ENCODE measurements at places on chromosomes 3 and 15.

GRCh38 chr3:50194903-50195500, 3.6 kb downstream of the GNAT1 start:
- no peak for DNase-seq

- DNase-seq: no peak
Observed at GRCh38 chr15:40931300-40932142, 2.4 kb downstream of the DLL4 start.

GRCh38 chr3:195522254-195523023, 20.7 kb downstream of the PPP1R2 start:
- DNase-seq: no peak

DNA sequence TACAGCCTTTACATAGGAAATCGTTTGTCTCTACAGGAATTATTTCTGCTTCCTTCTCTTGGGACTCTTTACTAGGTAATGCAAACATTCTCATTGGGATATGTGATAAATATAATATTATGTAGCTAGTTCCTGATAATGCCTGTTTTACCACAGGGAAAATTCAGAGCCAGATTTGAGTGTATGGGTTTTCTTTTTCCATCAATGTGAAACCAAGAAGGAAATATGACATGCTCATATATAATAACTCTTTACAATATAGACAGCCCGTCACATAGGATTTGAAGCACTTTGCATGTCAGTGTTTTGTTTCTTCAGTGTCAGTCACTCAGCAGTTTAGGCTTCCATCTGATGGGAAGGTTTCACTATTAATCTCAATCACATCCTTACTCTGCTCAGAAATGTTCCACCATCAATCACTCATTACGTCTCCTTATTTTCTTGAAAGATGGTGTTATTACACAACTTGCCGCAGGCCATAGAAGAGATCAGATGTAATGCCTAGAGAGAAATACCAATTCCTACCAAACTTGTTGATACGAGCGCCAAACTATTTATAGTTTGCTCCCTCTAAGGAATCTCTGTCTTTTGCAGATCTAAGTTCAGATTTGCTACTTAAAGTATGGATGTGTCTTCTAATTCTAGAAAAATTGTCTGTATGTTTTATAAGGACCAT, 314.8 kb downstream of the DIPK2A start:
- no peak for DNase-seq

DNA sequence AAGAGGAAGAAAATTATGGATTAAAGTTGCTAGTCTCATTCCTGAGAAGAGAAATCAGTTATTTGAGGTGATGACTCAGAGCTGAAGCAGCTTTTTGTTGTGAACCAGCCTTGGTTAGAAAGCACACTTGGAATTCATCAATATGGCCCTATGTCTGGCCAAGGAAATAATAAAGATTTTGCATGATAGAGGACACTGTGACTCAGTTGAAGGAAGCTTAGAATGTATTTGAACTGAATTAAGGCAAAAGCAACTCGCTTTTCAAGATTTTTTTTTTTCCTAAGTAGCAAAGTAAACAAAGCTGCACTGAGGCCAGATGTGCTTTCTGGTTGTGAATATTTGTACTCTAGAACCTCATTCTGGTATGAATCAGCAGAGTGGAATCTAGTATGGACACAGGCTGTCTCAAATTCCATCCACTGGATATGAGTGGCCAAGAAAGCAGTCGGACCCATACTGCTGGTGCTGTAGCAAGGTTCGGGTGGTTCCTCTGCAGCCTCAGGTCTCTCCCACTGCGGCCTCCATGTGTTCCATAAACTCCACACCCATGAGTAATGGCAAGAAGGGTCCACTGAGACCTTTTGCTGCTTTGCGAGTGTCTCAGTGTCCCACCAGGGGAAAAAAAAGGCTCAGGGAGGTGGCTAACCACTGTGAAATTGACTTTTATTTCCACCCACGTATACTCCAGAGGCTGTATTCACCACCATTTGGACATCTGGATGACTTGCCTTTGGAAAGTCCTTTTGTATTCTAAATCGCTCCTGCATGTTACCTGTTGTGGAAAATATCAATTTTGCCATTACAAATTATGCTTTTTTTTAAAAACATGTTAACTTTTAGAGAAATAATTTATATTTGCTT, 53.1 kb downstream of the TGFBR2 start:
- DNase-seq: no peak

DNA sequence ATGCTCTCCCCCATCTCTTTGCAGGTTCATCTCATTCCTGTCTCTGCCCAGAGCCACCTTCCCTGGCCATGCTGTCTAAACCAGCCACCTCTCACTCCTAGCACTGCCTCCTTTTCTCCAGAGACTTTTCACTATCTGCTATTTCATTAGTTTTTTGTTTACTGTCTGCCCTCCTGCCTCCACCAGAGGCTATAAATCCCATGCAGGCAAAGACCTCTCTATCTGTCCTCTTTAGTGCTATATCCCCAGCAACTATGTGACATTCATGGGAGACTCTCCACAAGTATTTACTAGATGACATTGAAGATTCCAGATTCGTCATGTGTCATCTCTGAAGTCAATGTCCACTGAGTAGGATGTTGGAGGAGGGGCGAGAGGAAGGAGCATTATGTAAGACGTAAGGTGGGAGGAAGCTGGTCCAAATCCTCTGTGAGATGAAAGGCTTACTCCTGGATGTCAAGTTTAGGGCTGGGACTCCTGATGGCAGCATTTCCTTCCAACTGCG, 3.4 kb upstream of the FAM43A start:
- no peak for DNase-seq

DNA sequence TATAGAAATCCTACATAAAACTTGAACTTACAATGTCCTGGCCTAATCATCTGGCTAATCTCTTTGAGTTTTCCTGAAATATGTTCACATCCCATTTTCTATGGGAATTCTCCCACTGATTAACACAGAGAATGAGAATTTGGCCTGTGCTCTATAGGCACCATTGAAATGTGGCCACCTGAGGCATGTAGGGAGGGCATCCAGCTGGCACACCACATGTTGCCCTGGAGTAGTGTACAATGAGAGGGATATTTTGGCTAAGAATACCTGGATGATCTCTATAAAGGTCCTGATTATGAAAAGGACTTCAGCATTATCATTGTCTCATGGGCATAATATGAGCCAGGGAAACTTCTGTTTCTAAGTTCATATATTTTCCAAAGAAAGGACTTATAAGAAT, 324.0 kb downstream of the ZBTB20 start:
- DNase-seq: no peak

DNA sequence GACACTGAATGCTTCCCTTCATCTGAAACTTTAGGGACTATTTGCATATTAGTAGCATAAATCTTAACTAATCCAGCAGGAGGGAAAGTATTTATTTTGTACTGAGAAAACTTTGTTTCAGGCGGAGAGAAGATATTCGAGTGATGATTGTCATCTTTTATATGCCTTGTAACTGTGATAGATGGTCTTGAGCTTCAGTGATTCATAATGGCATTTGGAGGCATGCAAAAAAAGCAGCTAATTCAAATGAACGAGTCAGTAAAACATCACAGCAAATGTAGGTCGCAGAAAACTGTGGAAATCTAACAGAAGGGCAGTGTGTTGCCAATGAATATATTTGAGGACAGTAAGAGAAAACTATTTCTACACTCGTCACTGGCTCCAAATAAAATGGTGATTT, 643.7 kb upstream of the NAALADL2 start:
- no peak for DNase-seq

DNA sequence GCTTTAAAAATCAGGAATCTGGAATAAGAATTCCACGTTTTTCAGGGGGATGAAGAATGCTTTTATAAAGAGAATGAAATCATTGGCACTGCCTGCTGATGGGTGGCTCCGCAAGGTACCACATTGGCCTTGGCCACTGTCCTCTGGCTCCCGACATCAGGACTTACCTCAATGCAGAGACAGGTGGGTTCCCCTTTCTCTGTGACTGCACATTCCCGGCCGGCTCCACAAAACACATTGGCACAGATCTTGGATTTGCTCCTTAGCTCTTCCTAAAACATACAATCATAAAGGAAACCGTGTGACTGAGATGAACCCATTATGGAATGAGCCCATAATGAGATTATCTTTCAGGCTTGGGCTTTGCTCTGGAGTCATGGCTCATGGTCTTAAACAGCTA, 35.0 kb downstream of the FSTL1 start:
- no peak for DNase-seq

GRCh38 chr15:44501768-44502366, 35.1 kb upstream of the EIF3J start:
- no peak for DNase-seq

DNA sequence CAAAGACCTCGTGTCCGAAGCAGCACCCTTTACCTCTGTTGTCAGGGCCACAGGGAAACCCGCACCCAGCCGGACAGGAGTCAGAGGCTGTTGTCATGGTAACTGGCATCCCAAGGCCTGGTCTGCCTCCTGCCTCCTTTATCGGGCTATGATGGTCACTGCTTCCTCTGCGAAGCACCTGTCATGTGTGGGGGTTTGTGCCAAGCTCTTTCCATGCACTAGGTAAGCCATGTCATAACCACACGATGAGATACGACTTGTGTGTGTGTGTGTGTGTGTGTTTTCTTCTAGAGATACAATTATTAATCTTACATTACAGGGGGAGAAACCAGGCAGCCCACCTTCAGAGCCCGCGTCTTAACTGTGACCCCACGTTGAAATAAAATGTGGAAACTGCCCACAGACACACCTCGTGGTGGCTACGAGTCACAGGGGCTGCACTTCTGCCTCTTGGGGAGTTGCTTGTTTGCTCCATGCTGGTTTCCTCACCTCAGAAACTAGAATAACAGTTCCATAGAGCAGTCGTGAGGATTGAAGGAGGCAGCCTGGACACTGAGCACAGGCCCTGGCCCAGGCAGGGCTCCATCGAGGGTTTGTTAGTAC, 18.0 kb downstream of the ZDHHC19 start:
- DNase-seq: no peak

DNA sequence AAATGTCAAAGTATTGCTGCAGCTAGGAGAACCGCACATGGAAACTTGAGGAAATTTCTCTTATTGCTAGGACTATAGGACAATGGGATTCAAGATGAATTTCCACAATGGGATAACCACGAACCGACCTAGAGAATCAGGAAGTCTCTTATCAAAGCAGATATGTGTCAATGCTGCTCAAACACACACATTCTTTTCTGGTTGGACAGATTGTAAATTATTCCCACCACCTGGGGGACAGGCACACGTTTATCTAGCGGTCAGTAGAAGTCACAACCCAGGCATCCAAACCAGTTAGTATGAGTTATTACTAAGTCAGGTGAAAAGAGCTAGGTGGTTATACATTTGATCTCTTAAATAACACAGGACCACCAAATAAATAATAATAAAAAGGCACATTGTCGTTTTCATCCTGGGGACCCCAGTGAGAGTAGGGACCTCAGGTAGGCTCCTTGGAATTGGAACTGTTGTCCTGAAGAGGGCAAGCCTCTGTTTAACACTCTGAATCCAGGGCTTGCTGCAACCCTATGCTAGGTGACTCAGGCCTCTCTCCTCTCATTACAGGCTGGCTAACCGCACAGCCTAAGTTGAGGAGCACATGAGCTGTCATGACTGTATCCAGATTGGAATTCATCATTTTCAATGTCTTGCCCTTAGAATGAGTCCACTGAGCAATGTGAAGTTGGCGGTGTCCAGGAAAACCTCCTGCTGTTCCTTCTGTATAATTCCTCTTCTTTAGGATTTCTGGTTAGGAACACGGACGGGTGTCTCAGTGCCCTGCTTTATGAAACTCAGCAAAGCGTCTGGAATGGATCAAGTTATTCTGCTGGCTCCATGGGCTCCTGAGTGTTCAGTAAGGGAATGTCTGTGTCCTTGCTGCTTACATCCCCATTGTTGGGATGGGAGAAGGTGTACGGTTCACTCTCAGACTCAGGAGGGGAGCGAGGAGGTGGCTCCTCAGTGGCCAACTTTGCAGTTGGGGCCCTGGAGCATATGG, 59.0 kb downstream of the CLEC3B start:
- DNase-seq: no peak

- DNase-seq: no peak
Observed at GRCh38 chr3:193971966-193972365, 164.0 kb upstream of the HES1 start.

- DNase-seq: peak; percentile 65
Observed at GRCh38 chr15:60945196-60945595, 283.9 kb downstream of the RORA start.

DNA sequence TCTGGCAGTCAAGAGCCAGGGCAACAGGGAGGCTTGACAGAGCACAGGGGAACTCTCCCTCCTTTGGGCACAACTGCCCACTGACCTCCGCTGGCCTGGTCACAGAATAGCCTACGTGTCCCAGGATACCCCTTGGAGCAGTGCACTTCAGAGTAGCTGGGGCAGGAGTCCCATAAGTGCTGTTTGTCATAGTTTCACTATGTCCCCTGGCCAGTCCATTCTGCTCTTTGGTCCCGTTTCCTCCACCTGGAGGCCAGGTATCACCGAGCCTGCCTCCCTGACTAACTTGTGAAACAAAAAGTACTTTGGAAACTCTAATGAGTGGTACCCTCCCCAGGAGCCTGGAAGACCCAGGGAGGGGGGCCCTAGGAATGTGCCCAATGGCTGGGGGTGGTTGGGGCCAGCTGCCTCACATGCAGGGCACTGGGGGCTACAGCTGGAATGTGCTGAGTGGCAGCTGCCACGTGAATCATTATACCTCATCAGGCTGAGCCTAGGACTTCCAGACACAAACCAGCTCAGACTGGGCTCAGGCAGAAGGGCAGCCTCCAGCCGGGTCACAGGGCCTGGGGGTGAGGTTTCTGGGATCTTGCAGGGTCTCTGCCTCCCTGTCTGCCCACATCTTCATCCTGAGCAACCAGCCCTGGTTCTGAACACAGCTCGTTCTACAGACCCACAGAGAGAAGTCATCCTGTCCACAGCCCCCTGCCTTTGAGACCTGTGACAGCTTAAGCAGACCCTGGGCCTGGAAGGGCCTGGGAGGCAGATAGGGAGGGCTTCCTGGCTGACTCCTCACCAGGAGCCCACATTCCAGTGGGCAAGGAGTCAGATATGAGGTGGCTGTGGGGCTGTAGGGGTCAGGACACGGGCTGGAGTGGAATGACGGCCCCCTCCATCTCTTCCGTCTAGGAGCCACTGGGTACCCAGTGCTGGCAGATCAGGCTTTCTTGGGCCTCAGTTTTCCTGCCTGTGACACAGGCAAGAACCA, 914 bp upstream of the PTH1R start:
- no peak for DNase-seq

DNA sequence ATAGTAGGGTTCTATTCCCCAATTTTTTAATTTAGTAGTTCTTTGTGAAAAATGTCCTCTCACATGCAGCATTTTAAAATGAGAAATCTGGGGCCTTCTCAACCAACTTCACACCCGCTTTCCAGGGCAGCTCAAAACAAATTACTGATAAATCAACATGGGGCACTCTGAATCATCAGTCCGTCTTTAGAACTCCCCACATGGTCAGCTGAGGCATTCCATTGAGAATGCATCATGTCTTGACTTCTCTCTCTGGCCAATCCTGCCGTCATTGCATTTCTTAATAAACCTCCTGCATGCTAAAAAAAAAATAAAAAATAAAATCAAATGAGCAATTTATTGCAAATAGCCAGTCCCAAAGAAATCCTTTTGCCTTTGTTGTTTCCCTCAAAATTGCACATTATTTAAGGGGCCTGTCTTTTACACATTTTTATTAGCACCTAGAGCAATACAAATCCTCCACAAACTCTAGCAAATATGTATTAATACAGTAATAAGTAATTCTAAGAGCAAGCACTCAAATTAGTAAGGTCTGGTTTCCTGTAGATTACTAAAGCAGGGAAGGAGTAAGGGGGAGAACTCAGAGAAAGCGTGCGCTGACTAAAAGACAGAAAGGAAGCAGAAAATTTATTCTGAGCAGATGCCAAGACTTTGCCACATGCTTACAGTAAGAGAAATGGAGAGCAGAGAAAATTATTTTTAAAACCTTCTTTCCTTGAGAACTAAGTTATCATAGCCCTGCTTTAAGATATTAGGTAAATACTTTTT, 175.7 kb downstream of the TNIK start:
- no peak for DNase-seq

All from right hindlimb (tissue), 1 donor.